ENCODE measurements at places on chromosomes 6 and 20.

DNA sequence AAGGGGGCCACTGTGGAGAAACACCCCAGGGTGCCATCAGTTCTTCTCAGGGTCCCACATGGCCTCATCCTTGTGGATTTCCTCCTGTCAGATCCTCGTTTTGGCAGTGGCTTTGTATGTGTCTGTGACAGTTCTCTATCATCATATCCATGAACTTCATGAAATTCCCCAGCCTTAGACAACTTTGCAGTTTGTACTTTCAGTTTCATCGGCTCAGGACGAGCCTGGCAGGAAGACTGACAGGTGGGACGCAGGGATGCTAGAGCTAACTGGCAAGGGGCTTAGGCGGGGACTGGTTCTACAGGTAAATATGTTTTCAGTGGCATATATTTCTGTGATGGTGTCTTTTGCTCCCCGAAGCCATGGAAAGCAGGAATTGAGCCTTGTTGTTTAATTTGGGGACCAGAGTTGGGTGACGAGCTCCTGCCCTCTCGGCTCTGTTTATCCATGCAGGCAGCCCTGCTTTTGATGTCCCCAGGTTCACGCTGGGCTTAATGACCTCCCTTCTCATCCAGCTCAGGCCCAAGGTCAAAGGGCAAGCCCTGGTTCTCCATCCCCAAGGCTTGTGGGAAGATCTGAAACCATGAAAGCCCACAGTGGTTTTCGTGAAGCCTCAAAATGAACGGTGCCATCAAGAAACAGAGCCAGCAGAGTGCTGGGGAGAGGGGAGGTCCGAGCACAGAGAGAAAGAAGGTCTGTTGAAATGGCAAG is 11.2 kb downstream of the SDCBP2 start:
- H3K27me3 ChIP-seq, result no peaks in the 10 kb centered on the region
- H3K36me3 ChIP-seq, result no peaks in the 10 kb centered on the region
- H3K27ac ChIP-seq, result no peak overlapping the region
- H3K4me1 ChIP-seq, result no peaks in the 10 kb centered on the region

- peaks cover 38% of the 10 kb centered on the region for H3K4me1 ChIP-seq
- H3K27me3 ChIP-seq, result no peaks in the 10 kb centered on the region
- peak; percentile 28 for DNase-seq
- peak overlapping the region; percentile 19 for H3K4me3 ChIP-seq
- no peaks in the 10 kb centered on the region for H3K36me3 ChIP-seq
- no peak overlapping the region for H3K27ac ChIP-seq
Observed at GRCh38 chr20:57450419-57450818, 59.2 kb downstream of the RBM38 start.

GRCh38 chr20:57379263-57379647 is 11.9 kb upstream of the RBM38 start:
- H3K4me1 ChIP-seq, result peaks cover 28% of the 10 kb centered on the region
- peaks cover 64% of the 10 kb centered on the region for H3K36me3 ChIP-seq
- H3K27ac ChIP-seq, result no peak overlapping the region
- no peaks in the 10 kb centered on the region for H3K27me3 ChIP-seq
- DNase-seq, result no peak
- H3K4me3 ChIP-seq, result no peak overlapping the region

GRCh38 chr6:118632359-118632758 is 19.0 kb downstream of the CEP85L start:
- H3K27me3 ChIP-seq, result no peaks in the 10 kb centered on the region
- H3K27ac ChIP-seq, result no peak overlapping the region
- H3K4me1 ChIP-seq, result no peaks in the 10 kb centered on the region
- H3K4me3 ChIP-seq, result no peak overlapping the region
- DNase-seq, result no peak

- no peaks in the 10 kb centered on the region for H3K27me3 ChIP-seq
- no peaks in the 10 kb centered on the region for H3K36me3 ChIP-seq
- no peak overlapping the region for H3K4me3 ChIP-seq
- H3K27ac ChIP-seq, result no peak overlapping the region
Observed at GRCh38 chr6:130754786-130755367, 72.3 kb upstream of the SMLR1 start.

DNA sequence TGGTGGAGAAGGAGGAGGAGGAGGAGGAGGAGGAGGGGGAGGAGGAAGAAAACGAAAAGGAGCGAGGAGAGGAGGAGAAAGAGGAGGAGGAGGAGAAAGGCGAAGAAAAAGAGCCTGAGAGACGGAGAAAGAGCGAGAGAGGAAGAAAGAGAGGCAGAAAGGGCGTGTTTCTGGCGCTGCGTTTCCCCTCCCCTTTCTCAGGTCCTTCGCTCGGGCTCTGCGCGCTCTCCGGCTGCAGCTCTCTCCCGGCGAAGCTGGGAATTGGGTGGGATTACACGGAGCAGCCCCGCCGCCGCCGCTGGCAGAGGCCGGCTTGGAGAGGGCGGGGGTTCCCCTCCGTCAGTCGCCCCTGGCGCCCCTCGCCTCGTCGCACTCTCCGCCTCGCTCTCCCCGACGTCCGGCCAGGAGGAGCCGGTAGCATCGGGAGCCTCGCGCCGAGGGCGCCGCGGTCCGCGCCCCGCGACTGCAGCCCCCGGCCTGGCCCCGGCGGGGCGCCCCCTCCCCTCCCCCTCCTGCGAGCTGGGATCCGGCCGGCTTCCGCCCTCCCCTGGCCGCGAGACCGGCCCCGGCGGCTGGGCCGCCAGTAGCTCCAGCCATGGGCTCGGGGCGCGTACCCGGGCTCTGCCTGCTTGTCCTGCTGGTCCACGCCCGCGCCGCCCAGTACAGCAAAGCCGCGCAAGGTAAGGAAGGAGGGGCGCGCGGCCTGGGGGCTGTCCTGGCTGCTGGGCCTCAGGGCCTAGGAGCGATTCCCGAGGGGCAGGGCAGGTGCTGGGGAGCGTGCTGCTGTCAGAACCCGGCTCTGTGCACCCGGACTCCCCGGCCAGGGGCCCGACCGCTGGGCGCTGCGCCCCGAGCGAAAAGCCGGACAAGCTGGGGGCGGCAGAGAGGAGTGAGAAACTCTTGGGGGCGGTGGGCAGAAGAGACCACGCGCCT is at the start of gene SCUBE3:
TSS of gene SCUBE3 (plus strand) at position 133 of the 933 bp plus-strand sequence. CDS start at position 596, 463 bp downstream.
- no peak within 1 kb of the TSS for H3K27ac ChIP-seq
- no peak for DNase-seq
- H3K4me3 ChIP-seq, result peak within 1 kb of the TSS; percentile 36
- peaks cover 15% of the 10 kb centered on the region for H3K4me1 ChIP-seq

- H3K27me3 ChIP-seq, result no peaks in the 10 kb centered on the region
- no peak overlapping the region for H3K27ac ChIP-seq
- peaks cover 3% of the 10 kb centered on the region for H3K4me1 ChIP-seq
- no peaks in the 10 kb centered on the region for H3K36me3 ChIP-seq
Observed at GRCh38 chr6:117448732-117449485, 23.2 kb upstream of the ROS1 start.

DNA sequence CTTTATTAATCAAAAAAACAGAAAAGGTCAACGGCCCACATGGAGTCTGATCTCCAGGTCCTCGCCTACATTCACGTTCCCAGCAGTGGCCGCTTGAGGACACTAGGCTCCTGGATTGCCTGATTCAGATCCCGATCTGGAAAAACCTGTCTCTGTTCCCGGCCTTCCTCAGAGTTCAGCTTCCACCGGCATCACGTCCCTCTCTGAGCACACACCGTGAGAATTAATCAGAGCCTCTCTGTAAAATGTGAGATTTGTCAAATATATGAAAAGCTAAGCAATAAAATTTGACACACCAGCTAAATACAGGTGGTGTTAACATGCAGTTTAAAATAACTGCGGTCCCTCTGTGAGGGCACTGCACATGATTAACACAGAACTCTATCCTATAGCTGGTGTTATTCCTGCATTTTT is 122.8 kb upstream of the COL21A1 start:
- no peaks in the 10 kb centered on the region for H3K27me3 ChIP-seq
- H3K27ac ChIP-seq, result no peak overlapping the region
- H3K4me1 ChIP-seq, result no peaks in the 10 kb centered on the region
- no peak for DNase-seq
- H3K36me3 ChIP-seq, result no peaks in the 10 kb centered on the region

DNA sequence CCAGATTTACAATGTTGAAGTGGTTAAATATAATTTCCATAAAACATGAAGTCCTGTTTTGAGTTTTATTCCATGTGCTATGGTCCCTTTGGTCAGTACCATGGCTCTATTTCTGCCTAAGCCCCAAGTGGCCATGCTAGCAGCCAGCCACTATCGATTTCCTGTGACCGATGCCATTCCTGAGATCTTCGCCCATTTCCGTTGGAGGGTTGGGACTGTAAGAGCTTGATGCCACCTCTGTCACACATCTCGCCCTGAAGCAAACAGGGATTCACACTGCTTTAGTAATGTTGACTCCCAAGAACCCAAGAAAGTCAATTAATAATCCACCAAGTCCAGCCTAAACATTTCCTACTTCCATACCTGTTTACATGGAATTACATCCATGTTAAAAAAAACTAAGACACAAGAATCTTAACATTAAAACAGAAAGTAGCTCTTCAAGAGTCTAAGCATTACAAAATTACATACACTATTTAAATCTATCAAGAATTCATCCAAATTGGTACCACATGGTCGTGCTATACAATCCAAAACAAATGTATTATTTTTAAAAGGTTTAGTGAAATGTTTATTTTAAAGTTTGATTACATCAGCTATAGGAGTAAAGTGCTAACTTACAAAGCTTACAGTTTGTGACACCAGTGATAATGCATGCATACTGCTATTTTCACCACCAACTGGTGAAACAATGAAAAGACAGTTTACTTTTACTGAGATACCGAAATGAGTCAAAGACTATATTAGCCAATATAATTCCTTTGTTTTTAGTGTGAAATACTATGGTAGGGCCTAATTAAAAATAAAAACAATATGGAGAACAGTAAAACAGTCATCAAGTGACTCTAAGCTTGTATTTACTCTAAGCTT is 2.5 kb downstream of the RBM39 start:
- H3K27ac ChIP-seq, result peak overlapping the region; percentile 99
- H3K36me3 ChIP-seq, result peaks cover 59% of the 10 kb centered on the region
- peak overlapping the region; percentile 27 for H3K4me3 ChIP-seq
- DNase-seq, result no peak

DNA sequence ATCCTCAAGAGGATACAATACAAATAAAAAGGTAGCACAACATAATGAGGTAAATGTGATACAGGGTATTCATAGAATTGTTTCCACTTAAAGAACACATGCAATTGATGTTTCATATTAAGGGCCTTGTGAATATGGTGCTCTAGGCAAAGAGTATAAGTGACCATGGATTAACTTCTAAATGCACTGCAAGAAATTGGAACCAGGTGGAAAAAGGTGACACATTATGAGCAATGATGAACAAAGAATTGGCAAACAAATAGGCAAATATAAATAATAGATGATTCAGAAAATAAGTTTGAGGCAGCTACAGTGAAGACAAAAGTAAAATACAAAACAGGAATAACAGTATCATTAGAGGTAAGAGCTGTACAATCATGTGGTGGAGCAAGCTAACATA is 192.0 kb downstream of the GRIK2 start:
- H3K4me1 ChIP-seq, result no peaks in the 10 kb centered on the region
- H3K27ac ChIP-seq, result no peak overlapping the region
- no peaks in the 10 kb centered on the region for H3K36me3 ChIP-seq
- no peak for DNase-seq

- H3K27me3 ChIP-seq, result no peaks in the 10 kb centered on the region
- no peak overlapping the region for H3K27ac ChIP-seq
- H3K4me3 ChIP-seq, result no peak overlapping the region
Observed at GRCh38 chr6:168524571-168525001, 83.6 kb downstream of the SMOC2 start.

DNA sequence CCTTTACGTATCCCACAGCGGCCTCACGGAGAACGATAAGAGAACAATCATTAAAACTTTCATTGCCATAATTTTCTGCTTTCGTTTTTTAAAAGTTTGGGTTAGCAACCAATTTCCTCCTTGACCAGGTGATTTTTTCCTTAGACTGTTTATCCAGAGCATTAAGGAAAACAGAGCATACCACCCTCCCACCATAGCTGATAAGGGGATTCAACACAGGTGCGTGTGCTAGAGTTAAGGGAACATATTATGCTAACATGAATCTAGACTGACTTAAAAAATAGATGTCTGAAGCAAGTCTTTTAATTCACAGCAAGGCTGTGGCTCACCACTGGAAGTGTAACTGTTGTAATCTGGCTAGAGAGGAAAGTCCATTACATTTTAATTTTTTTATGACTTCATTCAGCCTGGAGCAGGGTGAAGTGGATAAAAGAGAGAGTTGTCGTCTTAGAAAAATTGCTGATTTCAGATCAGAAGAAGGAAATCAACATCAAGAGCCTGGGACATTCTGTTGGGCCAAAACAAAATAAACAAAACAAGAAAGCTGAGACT is 5.5 kb upstream of the SLC22A2 start:
- H3K27ac ChIP-seq, result no peak overlapping the region
- DNase-seq, result no peak
- H3K4me1 ChIP-seq, result no peaks in the 10 kb centered on the region
- H3K27me3 ChIP-seq, result peaks cover 4% of the 10 kb centered on the region
- H3K36me3 ChIP-seq, result no peaks in the 10 kb centered on the region

DNA sequence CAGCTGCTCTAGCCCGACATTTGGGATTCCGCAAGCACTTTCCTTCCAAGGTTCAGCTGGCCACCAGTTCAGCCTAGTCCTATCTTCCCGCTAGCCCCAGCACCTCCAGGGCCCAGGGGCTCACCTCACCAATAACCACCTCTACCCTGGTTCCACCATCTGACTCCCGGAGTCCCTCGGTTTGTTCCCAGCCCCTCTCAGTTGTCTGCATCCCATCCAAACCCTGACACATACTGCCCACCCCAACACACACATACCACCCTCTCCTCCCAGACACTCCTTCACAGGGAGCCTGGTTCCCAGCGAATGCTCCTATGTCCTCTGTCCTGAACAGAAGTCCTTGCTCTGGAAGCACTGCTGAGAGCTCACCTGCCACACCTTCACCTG is 418 bp downstream of the TNXB start:
- peaks cover 2% of the 10 kb centered on the region for H3K27me3 ChIP-seq
- H3K36me3 ChIP-seq, result no peaks in the 10 kb centered on the region
- H3K4me3 ChIP-seq, result no peak overlapping the region
- H3K27ac ChIP-seq, result no peak overlapping the region

DNA sequence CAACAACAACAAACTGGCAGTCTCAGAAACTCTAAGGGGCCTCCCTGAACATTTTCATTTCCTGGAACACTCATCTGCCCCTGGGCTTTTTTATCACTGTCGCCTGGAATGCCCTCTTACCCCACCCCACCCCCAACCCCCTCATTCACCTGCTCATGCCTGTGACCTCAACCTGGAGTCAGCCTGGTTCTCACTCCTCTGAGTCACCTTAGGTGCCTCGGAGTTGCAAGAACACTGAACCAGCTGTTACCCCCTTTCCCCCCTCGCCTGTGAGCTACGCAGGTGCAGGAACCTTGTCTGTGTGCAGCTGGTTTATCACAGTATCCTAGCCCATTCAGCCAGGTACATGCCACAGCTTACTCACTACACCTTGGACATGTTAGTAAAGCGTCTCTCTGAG is 12.8 kb upstream of the SNAI1 start:
- no peak for DNase-seq
- H3K4me3 ChIP-seq, result no peak overlapping the region
- H3K36me3 ChIP-seq, result no peaks in the 10 kb centered on the region

GRCh38 chr6:127520066-127520465 is 931 bp upstream of the MTCL3 start:
- no peak overlapping the region for H3K27ac ChIP-seq
- H3K27me3 ChIP-seq, result peaks cover 9% of the 10 kb centered on the region
- peaks cover 7% of the 10 kb centered on the region for H3K4me1 ChIP-seq
- H3K4me3 ChIP-seq, result no peak overlapping the region
- H3K36me3 ChIP-seq, result no peaks in the 10 kb centered on the region

GRCh38 chr20:38293491-38294065 is 10.4 kb upstream of the BPI start:
- no peaks in the 10 kb centered on the region for H3K4me1 ChIP-seq
- H3K27ac ChIP-seq, result no peak overlapping the region
- H3K27me3 ChIP-seq, result peaks cover 40% of the 10 kb centered on the region
- H3K4me3 ChIP-seq, result no peak overlapping the region
- H3K36me3 ChIP-seq, result no peaks in the 10 kb centered on the region
